Fibroblast of villous mesenchyme (primary cell): ENCODE measurements at places on chromosomes 3 and 15. TPM values are rescaled to one million over a fixed set of nuclear protein-coding genes. Genes with fewer than 3 reads are reported as not detected.

The ST8SIA2 gene
- total RNA-seq: under 0.01 TPM in 1 of 2 replicates, not detected in the other

The THBS1 gene
- 7,420 and 8,241 TPM in 2 replicates for total RNA-seq

- no peak for DNase-seq
Measured at GRCh38 chr3:104132566-104133403, 1233.9 kb upstream of the ALCAM start.

GRCh38 chr3:144237351-144237750 lies 265.7 kb downstream of the DIPK2A start:
- no peak for DNase-seq

DNA sequence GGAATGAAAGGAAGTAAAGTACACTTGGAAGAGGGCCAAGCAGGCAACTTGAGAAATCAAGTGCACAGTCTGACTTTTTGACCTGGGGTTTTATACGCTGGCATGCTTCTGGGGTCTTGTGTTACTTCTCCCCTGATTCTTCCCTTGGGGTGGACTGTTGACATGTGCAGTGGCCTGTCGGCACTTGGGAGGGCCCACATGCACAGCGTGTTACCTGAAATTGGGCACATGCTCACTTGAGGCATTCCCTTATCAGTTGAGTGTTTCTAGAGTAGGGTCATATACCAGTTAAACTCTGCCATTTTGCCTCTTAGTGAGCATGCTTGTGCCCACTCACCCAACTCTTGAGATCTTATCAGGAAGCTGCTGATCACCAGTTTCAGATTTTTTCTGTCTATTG lies 329.1 kb upstream of the SOX2 start:
- DNase-seq: no peak

DNA sequence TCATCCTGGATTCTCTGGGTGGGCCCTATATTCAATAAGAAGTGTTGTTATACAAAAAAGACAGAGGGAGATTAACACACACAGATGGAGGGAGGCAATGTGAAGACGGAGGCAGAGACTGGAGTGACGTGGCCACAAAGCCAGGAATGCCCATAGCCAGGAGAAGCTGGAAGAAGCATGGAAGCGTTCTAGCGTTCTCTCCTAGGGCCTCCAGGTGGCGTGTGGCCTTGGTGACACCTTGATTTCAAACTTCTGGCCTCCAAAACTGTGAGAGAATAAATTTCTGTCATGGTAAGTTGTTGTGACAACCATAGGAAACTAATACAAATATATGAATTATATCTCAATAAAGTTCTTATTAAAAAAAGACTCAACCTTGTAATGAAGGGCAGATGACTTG lies 21.3 kb downstream of the THBS1 start:
- DNase-seq: no peak

GRCh38 chr15:63339006-63339766 lies 42.5 kb downstream of the CA12 start:
- DNase-seq: no peak

DNA sequence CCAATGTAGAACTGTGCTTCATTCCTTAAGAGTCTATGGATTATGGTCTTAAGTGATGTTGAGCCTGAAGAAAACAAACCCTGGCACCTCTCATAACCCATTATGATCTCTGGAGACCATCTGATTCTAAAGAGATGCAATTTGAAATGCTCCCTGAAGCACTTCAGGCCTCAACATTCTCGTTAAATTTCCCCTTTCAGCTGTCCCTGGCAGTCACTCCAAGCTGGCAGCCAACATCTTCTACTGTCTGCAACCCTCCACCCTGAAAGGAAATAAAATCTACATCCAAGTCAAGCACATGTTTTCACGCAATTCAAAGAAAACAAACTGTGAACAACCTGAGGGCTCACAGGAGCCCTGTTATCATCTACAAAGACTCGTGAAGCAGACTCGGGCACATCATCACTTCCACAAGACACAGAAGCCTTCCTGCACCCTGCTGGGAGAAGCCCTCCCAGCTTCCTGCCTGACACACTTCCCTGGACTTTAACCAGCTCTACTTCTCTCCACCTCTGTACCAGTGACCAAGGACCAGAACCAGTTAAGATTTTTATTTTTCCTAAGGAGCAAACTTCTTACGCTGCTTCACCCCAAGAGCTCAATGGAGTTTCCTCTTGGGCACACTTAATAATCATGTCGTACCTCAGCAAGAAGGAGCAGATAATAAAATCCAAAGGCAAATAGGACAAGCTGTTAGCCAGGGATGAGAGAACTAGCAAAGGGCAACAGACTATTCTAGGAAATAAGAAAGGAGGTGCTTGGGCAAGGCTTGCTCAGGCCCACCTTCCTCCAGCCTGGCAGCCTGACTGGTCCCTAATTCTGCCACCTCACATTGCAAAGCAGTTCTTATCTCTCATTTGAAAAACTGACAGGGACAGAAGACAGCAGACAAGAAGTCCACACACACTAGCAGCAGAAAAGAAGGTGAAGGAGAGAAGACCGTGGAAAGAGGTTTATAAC lies 67.1 kb downstream of the MAGI1 start:
- no peak for DNase-seq

GRCh38 chr3:139552632-139553365 lies 13.3 kb upstream of the RBP1 start:
- DNase-seq: no peak

DNA sequence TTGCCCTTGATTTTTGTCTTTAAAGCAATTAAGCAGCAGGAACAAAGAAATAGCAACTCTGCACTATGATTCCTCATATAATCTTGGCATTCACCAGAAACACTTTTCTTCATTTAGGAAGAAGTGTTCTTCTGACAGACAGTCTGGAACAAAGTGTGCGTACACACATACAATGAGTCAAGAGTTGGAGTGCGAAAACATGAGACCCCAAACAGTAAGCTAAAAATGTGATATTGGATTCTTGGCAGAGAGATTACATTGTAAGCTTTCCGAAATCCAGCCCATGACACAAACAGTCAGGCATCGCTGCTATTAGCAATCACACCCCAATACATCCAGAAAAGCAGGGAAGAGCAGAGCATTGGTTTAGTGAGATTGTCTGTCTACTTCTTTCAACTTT lies 306.7 kb upstream of the TBC1D5 start:
- DNase-seq: no peak

DNA sequence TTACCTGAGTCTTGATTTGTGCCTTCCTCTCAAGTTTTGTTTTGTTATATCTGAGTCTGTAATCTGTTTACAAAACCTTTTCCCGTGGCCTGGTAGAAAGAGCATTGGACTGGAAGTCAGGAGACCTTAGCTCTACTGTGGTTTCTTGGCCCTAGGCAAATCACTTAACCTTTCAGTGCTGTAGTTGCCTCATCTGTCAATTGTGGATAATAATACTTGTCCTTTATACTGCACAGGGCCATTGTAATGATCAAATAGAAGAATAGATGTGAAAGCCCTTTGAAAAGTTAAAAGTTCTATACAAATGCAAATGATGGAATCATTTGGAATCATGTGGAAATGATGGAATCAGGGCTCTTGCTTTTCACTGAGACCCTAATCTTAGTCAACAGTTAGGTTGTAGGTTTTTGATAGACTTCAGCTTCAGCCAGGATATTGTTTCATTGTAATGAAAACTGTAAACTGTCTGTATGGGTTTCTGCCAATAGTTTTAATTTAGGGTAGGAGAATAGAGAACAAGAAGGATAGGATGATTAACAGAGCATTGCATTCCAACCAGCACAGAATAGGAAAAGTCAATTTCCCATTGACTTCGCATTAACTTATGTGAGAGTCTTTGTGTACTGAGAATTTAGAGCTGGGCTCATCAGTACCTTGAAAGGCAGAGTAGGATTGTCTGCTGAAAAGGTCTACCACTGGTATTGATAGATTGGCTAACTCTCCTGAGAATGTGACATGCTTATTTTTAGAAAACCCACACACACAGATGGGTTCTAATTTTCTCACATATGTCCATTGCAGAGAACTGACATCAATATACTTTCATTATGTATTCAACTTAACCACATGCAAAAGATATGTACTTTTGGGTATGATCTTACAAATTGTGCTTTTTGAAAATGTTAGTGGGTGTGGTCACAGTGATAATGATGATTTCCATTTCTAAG lies 21.8 kb downstream of the MAP2K5 start:
- DNase-seq: no peak

- no peak for DNase-seq
Measured at GRCh38 chr3:42661593-42662022, 8.1 kb downstream of the ZBTB47 start.

DNA sequence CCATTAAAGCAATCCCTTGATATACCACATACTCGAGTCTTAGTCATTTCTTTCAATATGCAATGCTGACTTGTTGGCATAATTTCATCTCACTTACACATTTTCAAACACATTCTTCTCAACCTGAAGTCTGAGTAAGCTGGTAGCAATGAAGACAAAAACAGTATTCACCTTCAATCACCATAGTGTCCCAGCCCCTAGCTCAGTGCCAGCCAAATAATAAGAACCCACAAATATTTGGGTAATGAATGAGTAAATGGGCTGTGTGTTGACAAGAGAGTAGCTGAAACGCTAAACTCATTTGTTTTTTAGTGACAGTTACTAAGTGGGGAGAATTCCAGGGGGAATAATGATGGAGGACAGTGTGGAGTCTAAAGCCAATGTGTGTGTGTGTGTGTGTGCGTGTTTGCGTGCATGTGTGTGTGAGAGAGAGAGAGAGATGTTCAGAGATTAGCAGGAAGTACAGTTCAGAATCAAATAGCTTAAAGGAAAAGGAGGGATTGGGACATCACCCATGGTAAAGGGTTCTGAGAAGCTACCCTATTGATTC lies 165.7 kb downstream of the GAP43 start:
- DNase-seq: no peak

DNA sequence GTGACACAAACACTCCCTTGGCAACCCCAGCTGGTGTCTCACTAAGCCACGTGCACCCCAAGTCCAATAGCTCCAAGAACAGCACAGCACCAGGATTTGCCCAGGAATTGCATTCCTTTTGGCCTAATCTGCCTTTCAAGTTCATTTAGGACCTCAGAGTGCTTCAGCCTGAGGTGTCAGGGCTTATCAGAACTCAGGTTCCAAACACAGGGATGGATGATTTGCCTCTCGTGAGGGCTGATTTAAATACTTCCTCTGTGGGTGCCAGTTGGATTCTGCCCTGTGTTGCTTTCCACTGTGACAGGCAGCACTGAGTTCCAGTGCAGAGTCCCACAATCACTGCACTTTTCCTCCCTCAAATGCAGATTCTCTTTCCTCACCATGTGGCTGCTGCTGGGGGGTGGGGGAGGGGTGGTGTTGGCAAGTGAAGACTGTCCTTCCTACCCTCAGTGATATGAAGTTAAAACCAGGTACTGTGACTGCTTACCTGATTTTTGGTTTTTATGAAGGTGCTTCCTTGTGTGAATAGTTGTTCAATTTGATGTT lies 204.3 kb upstream of the STAC start:
- no peak for DNase-seq

DNA sequence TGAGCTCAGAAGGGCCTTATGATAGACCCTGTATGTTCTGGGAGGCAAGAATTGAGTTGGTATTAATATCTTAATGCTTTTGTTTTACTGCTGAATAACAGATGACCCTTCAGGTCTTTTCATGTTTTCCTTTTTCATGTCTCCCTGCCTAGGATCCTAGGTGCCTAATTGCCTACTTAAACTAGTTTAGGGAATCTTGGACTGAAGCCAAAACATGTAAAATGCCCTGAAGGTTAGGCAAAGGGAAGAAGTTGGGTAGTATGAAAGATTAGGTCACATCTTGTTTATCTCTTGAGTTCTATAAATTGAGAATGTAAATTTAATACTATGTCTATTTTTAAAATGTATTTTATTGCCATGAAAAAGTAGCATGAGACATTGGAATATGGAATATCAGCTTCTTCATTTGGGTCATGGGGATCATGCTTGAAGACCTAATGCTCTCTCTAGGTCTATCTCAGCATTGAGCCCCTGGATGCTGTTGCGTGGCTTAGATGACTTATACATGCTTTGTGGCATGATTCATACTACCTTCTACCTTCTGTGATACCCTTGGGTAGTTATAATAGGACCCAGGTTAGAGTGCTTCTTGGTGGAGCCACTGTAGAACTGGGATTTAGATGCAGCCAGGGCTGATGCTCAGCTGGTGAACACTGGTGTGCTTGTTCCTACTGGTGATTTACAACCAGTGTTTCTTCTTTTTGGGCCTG lies 26.4 kb downstream of the RBM6 start:
- DNase-seq: no peak
